ENCODE measurements at places on chromosomes 5 and 9. TPM values are rescaled to one million over a fixed set of nuclear protein-coding genes. Genes with fewer than 3 reads are reported as not detected.

DNA sequence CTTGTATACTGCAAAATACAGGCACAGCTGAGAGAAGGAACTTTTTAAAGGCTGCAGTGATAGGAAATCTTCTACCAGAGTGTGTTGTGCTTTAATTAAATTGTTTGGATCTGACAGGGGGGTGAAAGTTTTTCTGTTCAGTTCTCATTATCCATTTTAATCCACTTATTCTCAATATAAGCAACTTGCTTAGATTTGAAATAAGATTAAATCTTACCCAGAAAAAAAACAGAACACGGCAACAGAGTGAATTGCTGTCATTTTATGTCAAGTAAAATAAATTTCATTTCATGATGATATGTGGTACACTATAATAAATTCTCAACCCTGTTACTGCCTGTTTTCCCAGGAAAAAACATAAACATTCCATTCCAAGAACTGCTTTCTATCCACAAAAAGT lies 37.1 kb upstream of the CAMK4 start:
- DNase-seq = no peak

GRCh38 chr9:38622951-38623350 lies 2.6 kb upstream of the ANKRD18A start:
- no peak for DNase-seq

DNA sequence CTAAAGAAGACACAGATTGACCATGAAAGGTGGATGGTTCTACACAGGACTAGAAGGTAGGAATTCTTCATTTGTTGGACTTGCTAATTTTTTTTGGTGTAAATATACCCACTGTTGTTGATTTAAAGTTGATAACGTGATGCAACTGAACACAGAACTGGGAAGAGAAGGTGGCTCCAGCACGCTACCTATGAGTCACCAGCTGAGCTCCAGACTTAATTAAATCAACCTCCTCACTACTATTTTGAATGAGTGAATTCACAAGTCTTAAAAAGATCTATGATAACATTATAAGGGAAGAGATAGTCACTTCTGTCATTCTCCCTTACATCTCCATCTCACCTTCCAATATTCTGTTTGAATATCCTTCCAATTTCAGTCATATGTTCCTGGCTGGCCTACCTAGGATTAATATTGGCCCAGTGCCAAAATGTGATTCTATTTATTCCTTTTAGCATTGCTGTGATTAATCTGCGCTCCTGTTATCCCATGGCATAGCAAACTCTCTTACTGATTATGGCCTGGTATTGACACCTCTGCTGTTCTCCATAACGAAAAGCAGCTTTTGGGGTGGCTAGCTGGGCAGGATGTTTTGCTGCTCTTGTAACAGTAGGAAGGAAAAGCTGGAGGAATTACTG lies 135.9 kb upstream of the CCDC152 start:
- DNase-seq = no peak

DNA sequence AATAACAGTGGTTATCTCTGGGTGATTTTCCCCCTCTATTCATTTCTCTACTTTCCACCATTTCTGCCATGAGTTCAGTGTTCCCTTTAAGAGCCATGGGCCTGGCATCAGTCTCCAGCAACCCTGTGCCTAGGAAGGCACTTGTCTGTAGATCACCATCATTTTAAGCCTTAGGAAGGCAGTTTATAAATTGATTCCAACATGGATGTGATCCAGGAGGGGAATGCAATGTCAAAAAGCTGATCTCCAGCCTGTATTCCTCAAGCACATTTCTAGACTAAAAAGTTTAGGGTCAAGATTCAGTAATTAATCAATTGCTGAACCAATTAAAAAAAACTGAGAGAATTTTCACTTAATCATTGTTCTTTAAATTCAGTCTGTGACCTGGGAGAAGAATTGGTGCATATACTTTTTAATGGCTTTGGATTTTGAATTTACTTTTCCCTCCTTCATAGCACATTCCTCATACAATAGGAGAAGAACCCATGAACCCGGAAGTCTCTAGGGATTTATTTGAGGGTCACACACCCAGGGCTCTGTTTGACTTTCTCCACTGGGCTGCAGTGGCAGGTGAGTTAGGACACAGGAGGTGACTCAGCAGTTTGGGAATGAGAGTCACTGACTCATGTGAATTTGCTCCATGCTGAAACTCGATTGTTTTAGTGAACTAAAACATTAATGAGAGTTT lies 6.1 kb upstream of the ERMP1 start:
- DNase-seq = peak; percentile 11

GRCh38 chr5:156758011-156758791 lies 91.9 kb upstream of the PPP1R2B start:
- DNase-seq = no peak

DNA sequence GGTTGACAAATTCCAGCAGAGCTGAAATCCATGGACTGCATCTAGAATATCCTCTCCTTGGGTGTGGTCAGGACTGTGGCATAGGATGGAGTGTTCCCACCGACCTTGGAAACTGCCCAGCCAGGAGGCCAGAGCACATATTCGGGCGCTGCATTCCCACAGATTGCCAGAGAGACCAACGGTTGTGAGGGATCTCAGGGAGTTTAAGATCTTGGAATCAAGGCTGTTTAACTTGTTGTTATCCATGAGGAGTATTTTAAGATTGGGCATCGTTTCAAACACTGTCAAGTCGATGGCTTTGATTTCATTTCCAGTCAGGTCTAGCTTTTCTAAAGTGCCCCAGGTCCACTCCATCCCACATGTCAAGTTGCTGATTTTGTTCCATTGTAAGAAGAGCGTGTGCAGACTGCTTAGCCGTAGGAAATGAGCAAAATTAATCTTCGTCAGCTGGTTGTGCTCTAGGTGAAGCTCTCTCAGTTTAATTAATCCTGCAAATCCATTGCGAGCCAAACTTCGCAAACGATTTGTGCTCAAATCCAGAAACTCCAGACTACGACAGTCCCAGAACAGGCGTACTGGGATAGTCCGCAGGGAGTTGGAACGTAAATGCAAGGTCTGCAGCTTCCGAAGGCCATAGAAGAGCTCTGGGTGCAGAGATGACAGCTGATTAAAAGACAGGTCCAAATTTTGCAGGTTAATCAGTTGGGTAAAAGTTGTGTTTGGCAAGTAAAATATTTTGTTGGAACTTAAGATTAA lies 1.5 kb downstream of the LRRTM2 start:
- DNase-seq = no peak

DNA sequence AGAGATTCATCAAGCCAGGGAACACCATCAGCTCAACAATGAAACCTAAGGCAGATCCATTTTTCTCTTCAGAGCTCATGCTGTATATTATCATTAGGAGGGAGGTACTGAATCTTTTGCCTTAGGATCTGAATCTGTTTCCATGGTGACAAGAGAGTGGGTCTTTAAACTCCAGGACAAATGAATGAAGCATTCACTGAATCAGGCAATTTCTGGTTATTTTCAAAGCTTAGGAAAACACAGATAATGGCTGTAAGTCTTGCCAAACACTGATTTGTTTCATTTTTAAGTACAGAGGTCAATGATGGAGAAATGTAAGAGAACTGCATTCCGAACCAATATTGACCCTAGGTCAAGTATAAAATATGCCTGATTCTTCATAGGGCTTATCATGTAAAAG lies 84.9 kb downstream of the GNA14 start:
- DNase-seq = peak; percentile 54

Gene OGN
- 0.11 TPM for total RNA-seq

Gene LCN15
- total RNA-seq = 0.77 TPM

Gene C8G
- total RNA-seq = 10.8 TPM

Gene TAF1L
- not detected for total RNA-seq

Gene DMRT3
- not detected for total RNA-seq

All from cardiac muscle cell (in vitro differentiated cells and primary cell).